Activated naive CD4-positive, alpha-beta T cell treated with Interleukin-2 at 50 U/mL for 16 hours (primary cell): ENCODE measurements at places on chromosomes 13 and 19.

- DNase-seq = no peak
Measured at GRCh38 chr19:13841962-13842290, 35.0 kb upstream of the NANOS3 start.

DNA sequence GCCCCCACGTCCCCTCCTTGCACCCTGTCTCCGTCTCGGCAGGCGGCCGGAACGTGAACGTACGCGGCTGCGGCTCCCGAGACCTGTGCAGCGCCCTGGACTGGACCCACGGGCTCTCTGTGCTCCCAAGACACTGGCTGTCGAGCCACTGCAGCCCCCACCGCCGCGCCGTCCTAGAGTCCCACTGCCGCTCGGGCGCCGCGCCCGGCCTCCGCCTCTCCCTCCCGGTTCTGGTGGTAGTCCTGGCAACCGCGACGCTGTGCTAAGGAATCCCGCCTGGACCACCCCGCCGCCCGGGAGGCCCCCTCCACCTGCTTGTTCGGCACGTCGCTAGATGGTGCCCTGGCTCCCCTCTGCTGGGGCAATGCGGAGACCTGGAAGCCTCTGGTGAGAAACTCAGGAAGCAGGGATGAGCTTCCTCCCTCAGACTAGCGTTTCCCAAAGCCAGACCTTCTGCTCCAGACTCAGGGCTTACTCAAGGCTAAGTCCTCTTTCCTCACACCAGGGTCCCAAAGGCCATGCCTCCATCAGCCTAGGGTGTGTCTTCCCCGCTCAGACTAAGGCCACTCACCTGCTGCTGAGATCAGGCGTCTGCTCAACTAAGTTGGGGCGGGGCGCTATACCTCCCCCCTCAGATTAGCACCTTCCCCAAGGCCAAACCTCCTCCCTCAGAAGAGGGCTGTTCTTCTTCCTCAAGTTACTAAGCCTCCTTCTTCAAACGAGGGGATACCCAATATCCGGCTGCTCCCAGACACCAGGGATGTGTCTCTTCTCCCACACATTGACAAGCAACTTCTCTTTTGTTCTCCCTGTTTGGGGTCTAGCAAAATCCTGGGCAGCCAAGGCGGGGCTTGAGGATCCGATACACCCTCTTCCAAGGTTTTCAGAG is 16.1 kb upstream of the IRGC start:
- no peak for DNase-seq

DNA sequence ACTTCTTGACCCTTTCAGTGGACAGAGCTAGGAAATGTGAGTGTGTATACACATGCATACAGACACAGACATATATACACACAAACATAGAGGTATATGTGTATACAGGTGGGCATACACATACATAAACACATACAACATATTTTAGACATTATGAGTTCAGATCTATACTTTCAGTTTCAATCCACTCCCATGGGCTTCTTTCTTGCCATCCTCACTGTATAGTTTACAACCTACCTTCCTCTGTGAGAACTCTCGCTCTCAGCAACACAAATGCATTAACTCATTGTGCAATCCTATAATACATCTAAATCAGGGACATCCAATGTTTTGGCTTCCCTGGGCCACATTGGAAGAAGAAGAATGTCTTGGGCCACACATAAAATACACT is 21.2 kb upstream of the SCEL start:
- DNase-seq = no peak

DNA sequence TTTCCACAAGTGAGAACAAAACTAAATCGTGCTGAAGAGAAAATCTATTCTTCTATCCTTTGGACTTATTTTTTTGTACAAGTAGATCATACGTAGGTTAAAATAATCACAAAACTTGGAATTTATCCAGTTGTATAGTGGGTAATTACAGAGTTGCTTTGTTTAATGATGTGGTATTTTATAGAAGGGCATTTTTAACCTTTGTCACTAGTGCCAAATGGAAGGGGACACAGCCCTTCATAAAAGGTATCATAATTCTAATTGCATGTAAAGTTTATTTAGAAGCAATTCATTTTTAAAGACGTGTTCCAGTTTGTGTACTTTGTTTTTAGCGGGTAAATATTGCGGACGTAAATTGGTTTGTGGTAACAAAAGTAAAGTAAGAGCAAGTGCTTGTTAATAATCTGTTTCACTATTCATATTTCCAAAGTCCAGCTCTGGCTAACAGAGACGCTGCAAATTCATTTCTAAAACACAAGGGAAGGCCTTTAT is 99.5 kb downstream of the ERCC5 start:
- DNase-seq = no peak

DNA sequence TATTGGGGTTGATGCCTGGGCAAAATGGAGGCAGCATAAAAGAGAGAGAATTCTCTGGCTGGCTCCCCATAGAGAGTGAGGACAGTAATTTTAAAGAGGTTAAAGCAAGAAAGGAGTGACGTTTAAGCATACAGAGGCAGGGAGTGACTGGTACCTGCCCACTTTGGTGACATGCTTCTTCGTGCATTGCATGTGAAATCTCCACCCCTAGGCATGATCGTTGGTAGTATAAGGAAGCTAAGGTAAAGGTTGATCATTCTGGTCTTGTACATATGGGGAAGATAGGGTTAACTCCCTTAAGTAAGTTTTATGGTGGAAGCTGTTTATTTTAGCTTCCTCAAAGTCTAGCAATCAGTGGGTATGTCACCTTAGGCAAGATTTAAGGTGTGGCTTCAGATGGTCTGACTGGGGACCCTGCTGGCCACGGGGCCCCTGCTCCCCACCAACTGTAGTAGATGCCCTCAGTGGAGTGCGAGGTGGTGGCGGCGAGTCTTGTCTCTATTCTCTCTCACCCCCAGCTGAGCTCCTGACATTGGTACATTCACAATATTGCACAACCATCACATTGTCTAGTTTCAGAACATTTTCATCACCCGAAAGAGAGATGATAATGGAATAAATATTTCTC is 797.5 kb upstream of the SPRY2 start:
- no peak for DNase-seq

- DNase-seq = no peak
Measured at GRCh38 chr19:3590991-3591659, 5.8 kb downstream of the GIPC3 start.

- DNase-seq = no peak
Measured at GRCh38 chr19:16141043-16141442, 2.4 kb upstream of the HSH2D start.

- DNase-seq = no peak
Measured at GRCh38 chr13:59568306-59568705, 595.4 kb downstream of the DIAPH3 start.

GRCh38 chr19:7969555-7969939 is 26.1 kb upstream of the TIMM44 start:
- no peak for DNase-seq

- DNase-seq = no peak
Measured at GRCh38 chr13:33007950-33008349, 8.3 kb upstream of the KL start.

- DNase-seq = no peak
Measured at GRCh38 chr13:100356889-100357288, 231.7 kb downstream of the GGACT start.

DNA sequence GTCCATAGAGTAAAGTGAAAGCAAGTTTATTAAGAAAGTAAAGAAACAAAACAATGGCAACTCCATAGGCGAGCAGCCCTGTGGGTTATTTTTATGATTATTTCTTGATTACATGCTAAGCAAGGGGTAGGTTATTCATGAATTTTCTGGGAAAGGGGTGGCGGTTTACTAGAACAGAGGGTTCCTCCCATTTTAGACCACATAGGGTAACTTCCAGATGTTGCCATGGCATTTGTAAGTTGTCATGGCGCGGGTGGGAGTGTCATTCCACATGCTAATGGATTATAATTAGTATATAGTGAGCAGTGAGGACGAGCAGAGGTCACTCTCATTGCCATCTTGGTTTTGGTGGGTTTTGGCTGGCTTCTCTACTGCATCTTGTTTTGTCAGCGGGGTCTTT is 8.4 kb upstream of the DCUN1D2 start:
- DNase-seq = no peak

DNA sequence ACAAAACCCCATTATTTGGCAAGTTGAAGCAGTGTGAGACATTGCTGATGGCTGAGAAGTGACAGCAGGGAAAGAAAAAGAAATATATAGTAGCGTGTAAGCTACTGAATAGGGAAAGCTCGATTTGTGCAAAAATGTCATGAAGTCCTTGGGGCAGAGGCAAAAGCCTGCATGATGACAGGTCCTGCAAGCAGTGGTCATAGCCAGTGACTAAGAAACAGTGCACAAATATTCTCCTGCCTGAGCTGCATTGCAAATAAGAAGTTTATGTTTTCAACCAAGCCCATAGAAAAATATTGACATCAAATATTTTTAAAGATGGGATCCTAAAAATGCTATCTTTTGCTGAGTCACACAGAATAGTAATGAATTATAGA is 270.0 kb downstream of the SLITRK6 start:
- DNase-seq = no peak
